D721Med (cell line): ENCODE measurements at places on chromosomes 1 and 21.

DNA sequence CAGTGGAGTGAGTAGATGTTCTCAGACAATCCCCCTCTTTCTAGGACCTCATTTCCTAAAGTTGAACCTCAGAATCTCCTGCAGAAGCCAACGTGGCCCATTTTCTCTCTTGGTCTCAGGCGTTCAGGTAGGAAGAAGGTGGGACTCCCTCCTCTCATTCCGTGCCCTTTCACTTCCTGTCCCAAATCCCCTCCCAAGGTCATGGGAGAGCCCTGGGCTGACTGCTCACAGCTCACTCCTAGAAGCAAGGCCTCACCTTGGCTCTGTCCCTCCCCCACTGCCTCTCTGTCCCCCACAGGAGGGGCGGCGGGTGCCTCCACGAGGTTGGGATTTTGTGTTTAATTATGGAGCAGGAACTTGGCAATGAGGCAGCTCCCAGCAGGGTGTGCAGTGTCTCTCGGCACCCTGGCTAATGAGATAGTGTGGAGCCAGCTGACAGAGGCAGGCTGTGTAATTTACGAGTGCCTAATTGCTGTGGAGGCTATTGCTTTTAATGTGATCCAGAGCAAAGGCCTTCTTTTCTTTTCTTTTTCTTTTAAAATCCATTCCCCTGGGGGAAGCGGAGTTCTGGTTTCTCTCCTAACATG lies 9.1 kb upstream of the CDK18 start:
- no peak for DNase-seq

DNA sequence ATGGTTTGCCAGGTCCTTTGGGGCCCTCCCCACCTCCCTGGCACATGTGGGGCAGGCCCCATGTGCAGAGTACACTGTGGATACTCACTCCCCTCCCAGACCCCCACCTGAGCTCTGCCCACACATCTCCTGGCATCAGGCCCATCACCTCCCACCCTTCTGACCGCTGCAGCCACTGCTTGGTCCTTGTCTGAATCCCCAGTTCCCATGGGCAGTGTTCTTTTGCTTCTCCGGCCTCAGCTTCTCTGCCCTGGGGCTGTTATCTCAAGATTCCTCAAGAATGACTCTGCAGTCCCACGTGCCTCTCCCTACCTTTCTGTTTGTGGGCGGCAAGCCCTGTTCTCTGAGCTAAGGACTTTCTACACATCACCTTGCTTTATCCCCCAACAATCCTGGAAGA lies 187.7 kb upstream of the EDN2 start:
- no peak for DNase-seq

GRCh38 chr1:235417086-235417697 lies 50.0 kb downstream of the TBCE start:
- peak; percentile 55 for DNase-seq

DNA sequence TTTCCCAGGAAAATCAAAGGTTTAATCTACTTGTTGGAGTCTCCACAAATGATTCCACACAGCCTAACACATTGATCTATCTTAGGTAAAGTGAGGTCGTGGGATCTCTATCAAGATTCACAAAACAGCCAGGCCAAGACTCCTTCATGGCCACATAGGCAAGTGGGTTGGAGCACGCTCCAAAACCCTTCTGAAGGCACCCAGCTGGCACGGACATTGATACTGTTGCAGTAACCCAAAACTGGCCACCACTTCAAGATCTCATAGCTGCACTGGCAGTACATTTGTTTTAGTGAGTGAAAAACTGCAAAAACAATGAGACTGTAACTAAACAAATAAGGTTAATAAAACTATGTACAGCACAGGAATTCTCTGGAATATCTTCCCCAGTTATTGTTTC lies 61.9 kb downstream of the COLGALT2 start:
- no peak for DNase-seq

DNA sequence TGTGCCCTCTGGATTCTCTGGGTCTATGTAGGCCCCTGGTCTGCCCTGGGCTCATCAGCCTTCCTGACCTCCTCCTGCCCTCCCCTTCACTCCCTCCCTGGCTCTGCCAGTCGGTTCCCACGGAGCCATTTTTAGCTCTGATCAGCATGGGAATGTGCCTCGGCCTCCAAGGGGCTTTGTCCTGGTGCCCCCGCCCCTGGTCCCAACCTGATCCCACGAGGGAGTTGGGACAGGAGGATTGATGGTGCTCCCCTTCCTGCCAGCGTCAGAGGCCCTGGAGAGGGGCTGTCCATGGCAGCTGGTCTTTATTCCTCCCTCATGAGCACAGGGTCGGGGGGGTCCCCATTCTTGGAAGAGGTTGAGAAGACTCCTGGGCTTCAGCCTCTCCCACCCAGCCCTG lies 24.9 kb downstream of the ETNK2 start:
- DNase-seq, result no peak

DNA sequence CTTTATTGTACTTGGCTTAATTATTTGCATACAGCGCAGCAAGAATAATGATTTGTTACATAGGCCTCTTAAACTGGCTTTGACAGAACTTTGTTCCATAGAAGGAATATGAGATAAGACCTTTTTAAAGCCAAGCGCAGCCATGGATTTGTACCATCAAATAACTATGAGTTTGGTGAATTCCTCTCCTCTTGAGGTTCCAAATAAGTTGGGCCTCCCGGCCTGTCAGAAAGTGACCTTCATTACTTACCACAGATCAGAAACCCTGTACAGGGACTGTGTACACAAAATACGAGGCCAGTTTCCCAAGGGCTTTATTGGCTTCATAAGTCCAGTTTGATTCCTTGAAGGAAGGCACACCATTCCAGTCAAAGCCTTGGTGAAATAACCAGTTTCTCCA lies 21.8 kb upstream of the HSD3B1 start:
- no peak for DNase-seq

- DNase-seq, result no peak
These were observed 119.8 kb upstream of the SPAG17 start for GRCh38 chr1:118304722-118305359.

GRCh38 chr1:235954306-235955283 lies 87.9 kb upstream of the LYST start:
- no peak for DNase-seq

- DNase-seq, result no peak
These were observed 706.0 kb upstream of the ZP4 start for GRCh38 chr1:238596703-238597102.

- peak; percentile 84 for DNase-seq
These were observed 23.2 kb upstream of the ZNF648 start for GRCh38 chr1:182084487-182085316.

GRCh38 chr1:228781161-228781808 lies 46.0 kb downstream of the RHOU start:
- DNase-seq, result peak; percentile 75

DNA sequence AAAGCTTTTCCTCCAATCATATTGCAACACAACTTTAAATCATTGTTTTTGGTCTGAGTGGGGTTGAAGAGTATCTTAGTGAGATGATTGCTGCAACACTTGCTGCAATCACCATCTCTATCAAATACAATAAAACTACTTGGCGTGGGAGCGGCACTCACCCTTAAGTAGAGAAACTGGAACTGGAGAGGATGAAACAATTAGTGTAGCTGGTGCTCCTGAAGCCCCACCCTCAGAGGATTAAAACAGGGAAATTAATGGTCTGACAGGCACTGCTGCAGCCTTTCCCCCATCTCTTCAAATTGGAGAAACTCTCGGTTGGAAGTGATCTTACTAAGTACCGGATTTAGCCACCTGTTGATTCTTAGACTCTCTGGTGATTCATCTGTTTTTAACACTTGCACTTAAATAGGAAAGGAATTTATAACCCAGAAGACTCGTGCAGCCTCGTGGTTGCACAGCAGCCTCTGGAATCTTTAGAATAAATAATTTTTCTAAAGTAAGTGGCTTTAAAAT lies 80.5 kb upstream of the KIF26B start:
- DNase-seq, result no peak

GRCh38 chr1:50275566-50275965 lies 147.7 kb downstream of the DMRTA2 start:
- no peak for DNase-seq

DNA sequence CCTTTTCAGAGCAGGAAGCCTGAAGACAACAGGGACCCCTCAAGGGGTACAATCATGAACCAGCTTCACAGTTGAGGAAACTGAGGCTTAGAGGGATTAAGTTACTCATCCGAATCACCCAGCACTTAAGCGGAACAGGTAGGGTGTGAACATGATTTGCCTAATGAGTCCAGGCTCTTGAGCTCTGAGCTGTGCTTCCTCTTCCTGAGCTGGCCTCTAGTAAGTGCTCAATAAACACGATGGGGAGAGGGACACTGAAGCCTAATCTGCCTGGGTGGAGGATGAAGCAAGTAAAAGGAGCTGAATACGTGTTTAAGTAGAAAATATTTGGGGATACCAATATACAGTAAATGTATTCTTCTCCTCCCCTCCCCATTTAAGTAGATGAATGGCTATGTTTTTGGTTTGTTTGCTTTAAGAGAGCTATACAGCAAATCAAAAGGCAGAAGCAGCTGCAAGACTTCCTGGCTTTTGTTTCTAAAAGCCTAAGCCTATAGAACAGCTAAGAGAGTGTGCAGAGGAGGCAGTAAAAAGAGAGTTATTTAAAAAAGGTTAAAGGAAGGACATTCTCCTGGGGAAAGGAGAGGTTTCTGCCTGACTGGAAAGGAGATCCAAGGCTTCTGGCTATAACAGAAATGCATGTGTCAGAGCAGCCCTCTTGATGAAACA lies 20.5 kb downstream of the STPG1 start:
- no peak for DNase-seq

DNA sequence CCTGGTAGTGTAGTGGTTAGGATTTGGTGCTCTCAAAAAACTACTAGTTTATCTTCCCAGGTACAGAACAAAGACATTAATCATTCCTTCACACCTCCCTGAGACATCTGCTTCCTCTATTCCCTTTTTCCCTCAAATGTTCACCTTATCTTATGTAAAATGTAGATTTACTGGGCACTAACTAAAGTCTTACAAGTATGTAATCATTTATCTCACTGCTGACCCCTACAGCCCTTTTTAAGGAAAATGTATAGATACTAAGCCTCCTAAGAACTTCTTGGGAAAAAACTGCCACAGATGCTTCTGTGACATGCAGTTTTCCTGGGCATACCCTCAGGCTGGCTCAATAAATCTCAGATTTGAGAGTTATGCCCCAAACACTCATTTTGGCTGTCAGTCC lies 50.8 kb upstream of the NEK7 start:
- no peak for DNase-seq

DNA sequence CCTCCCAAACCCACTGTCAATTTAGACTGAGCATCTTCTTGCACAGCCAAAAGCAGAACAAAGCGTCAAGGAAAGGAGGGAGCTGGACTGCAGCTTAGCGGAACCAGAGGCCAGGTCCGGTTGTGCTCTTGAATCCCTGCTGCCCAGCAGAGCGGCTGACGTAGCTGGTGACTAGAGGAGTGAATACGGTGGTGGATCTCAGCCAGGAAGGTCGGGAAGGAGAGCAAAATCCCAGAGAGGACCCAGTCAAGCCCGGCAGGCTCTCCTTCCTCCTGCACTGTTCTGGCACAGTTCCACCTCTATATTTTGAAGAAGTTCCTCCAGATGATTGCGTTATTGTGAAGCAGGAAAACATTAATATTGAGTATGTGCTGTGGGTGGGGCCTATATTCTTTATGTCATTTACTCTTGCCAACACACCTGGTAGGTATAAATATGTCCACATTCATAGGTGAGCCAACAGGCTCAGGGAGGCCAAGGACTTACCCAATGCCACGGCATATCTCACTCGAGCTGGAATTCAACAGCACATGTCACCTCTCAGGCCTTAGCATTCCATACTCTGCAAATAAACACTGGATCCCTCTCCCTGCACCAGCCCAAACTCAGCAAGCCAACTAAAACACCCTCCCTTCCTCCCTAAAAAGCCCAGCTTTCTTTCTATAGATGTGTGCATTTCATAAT lies 23.6 kb upstream of the ABCB10 start:
- no peak for DNase-seq

GRCh38 chr1:203477748-203478147 lies 2.1 kb downstream of the PRELP start:
- no peak for DNase-seq

DNA sequence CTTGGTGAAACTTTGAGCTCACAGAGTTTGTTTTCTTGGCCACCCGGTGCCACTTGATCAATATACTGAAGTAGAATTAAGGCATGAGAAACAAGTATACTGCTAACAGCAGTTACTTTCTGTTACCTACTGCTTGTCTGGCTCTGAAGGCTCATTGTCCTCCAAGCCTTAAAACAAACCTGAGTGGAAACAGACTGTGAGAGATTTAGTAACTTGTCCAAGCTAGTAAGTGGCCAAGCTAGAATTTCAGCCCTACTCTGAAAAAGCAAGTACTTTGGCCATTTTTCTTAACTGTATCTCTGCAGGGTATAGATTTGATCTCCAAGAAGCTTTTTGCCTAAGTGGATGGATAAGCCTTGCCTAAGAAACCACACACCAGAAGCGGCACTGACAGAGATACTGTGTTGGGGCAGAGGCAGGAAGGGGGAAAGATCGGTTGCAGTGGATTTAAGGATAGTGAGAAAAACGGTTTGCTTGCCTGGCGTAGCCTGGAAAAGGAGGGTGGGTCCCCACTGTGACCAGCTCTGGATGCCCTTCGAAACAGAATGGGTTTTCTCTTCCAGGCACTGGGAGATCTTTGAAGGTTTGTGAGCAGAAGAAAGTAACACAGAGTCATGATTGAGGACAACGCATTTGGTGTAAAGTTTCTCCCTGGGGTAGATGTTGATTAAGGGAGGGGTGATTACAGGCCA lies 2.1 kb upstream of the MACO1 start:
- DNase-seq, result no peak

GRCh38 chr1:60273185-60273584 lies 199.6 kb upstream of the C1orf87 start:
- no peak for DNase-seq

- no peak for DNase-seq
These were observed 171.5 kb downstream of the AJAP1 start for GRCh38 chr1:4825800-4826450.

DNA sequence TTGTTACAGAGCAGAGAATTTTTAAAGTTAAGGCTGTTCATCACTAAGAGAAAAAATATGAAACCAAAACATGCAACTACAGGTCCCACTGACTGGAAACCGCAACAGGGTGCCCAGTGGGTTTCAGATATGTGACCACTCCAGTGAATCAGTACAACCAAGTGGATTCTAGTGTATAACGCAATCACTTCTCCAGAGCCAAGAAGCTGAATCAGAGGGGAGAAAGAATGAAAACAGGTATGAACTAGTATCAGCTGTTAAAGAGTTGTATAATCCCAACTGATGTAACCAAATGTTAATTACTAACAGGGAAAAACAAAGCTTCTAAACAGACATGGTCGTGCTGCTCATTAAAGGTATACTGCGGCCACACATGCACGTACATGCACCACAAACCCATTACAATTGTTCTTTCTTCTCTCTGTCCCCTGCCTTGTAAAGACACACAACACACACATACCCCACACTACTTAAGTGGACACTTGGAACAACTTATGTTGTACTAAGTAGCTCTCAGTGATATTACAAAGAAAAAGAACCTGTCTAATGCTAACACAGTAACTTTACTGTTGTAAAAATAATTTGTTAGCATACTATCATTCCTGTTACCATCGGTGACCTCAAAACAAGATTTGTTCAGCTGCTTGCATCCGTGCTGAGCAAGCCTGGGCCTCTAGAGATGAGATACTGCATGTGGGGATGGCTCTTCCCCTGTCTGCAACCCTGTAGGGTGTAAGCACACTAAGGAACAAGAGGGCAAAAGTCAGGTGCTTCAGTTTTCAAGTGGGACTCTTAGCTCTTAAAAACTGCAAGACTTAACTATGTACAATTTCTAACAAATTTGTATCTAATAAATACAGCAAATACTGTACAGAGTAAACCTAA lies 74.2 kb downstream of the PTPN14 start:
- no peak for DNase-seq
